Activated T-cell treated with anti-CD3 and anti-CD28 coated beads, Interleukin-2, amount 50 U/mL, for 24 hours (primary cell): ENCODE measurements at places on chromosomes 12 and 14.

- DNase-seq: peak; percentile 77
Measured at GRCh38 chr12:55707841-55708694, at the start of gene ITGA7. Gene ITGA7, minus strand, starts transcription at chr12:55707904. Its CDS starts 222 bp downstream, at chr12:55707682.

GRCh38 chr14:29576927-29577326 lies 350.7 kb downstream of the PRKD1 start:
- DNase-seq: no peak

DNA sequence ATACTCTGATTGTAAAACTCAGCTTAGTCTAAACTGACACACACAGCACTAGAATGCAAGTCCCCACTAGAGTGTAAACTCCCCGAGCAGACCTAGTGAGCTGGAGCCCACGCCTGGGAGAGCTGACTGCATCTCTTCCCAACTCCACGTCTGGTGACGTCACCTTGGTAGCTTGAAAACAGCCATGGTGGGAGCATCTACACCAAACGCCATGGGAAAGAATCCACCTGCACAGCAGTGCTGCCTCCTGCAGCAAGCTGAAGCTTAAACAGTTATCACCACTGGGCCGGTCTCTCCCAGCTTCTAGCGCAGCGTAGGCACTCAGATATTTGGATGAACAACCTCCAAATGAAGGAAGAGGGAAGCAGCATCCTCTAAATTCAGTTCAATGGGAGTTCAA lies 4.3 kb upstream of the PAPLN start:
- DNase-seq: no peak

DNA sequence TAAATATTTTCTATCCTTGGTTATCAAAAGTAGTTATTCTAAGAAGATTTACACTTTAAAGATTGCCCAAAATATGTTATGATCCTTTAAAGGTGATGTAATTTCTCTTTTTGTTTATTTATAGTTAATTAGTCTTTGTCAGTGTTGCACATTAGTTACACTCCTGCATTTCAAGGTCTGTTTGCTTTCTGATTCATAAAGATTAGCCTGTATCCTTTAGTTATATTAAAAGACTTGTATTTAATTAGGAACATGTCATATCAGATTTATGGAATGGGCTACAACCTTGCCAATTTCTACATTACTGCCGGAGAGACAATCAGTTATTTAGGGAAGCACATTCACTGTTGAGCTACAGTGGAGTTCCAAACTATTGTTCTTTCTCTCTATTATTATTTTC lies 3.5 kb downstream of the EPYC start:
- DNase-seq: no peak

- no peak for DNase-seq
Measured at GRCh38 chr12:81811778-81812125, 52.6 kb upstream of the PPFIA2 start.

- no peak for DNase-seq
Measured at GRCh38 chr12:39006286-39006685, 100.9 kb upstream of the CPNE8 start.

DNA sequence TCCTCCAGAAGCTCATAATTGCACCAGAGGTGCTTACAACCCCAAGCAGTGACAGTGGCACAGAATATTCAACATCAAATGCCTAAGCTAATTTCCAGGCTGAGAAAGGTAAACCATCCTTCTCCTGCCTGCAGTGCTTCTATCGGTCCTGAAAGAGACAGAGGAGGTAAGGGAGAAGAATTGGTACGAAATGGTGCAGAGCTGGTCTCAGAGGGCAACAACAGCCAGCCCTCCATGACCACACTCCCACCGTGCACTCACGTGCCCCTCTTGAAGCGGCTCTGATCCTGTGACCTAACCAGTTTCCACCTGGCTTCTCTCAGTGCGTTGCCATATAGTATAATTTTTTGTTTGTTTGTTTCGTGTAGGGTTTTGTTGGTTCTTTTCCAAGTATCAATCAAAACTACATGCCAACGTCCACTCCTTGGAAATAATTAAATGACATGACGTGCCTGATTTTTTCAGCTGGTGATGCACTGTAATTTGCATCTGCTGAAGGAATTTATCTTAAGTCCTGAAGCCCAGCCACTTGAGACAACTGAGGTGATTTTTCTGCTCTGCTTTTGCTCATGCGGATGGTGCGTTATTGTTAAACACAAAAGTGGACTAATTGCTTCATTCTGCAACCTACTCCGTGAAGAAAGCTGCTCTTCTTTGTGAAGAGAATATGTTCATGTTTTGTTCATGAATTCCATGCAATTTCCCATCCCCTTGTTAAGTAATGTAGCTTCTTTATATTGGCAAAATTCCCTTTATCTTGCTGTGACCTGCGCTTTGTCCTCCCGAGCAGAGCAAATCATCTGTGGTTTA lies 1.3 kb upstream of the ATP2A2 start:
- DNase-seq: no peak

DNA sequence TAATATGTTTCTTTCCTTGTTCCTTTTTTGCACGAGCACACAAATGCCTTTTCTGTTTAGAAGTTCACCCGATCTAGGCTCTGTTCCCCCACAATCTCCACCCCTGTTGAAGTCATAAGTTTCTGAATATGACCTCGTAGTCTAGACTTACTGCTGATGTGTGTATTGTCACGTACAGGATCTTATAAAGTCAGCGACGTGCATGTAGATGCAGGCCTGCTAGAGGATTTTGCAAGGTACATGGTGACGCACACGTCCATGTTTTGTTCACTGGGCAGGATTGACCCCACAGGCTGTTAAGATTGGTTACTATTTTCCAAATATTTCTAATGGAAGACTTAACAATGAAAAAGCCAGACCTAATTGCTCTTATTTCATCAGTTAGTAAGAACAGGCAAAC lies 46.2 kb upstream of the CCDC91 start:
- DNase-seq: no peak

GRCh38 chr12:19301688-19302087 lies 137.6 kb upstream of the AEBP2 start:
- DNase-seq: no peak

DNA sequence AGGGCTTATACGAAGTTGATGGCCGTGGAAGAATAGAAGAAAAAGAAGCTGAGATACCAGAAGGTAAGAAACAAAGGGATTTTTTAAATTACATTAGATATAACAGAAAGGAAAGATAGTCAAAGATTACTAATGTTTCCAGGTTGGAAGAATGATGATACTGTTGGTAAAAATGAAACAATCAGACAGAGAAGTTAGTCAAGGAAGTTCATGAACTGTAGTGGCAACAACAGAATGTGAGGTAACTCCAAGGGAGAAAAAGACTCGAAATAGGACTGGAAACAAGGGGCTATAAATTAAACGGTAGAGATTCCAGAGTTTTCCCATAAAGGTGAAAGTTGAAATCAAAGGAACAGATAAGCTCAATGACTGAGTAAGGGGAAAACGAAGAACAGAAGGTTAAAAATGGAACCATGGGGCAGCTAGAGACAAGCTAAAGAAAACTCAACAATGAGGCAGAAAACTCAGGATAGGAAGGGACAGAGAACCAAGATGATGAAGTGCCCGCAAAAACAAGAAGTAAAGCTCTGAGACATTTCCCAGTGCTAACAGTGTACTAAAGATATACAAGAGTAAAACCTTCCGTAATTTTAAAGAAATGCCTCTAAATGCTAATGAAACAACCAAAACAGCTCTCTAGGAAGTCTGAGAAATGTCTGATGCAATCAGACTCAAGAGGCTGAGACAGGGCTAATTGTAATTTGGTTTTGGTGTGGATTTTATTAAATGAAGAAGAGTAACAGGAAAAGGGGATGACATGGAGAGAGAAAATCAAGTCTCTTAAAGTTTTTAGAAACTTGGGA lies 70.0 kb downstream of the PPP2R5E start:
- DNase-seq: no peak

DNA sequence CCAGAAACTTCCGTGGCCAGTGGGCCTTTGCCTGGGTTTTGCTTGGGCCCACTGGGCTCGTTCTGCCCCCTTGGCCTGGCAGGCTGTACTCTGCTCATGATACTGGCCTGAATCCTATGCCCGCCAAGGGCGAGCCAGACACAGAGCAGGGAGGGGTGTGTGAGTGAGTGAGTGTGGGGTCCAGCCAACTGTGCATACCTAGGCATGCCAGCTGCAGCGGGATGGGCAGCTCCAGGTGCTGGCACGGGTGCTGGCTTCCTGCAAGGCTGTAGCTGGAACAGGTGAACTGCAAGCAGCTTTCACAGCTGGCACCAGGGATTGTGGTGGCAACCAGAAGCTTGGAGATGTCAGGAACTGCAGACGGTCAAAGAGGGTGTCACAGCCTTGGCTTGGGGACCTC lies 1276.4 kb downstream of the SLC16A7 start:
- DNase-seq: no peak

GRCh38 chr12:79964100-79964627 lies 29.3 kb upstream of the PPP1R12A start:
- DNase-seq: no peak

- no peak for DNase-seq
Measured at GRCh38 chr14:88243946-88244345, 79.1 kb downstream of the KCNK10 start.

DNA sequence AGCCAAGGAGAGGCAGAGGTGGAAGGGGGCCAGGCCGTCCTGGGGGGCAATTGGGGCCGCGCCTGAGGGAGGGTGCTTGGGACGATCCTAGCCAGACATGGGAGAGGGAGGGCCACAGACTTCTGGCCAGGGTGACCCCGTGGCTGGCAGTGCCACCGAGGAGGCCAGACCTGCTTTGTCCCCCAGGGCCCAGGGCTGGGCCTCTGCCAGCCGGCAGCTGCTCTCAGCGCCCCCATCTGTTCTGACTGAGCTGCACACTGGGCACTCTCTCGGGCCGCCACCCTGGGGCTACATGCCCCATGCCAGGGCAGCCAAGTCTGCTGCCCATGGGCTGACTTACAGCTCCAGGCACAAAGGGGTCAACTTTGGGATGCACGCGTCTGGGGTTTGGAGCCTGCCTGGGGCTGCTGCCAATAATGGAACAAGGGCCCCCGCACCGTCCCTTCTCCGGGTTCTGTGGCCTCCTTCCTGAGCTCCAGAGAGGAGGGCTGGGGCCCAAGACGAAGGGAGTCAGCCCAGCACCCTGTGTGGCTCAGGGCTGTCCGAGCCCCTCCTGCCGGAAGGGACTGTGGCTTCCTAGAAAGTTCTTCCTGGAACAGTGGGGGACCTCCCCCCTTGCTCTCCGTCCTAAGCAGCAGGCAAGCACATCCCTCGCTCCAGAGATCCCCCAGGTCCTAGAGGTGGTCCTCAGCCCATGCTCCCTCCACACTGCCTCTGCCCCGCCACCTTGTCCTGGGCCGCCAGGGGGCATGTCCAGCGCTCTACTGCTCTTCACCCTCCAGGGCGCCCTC lies 1.1 kb downstream of the ADSS1 start:
- DNase-seq: no peak

DNA sequence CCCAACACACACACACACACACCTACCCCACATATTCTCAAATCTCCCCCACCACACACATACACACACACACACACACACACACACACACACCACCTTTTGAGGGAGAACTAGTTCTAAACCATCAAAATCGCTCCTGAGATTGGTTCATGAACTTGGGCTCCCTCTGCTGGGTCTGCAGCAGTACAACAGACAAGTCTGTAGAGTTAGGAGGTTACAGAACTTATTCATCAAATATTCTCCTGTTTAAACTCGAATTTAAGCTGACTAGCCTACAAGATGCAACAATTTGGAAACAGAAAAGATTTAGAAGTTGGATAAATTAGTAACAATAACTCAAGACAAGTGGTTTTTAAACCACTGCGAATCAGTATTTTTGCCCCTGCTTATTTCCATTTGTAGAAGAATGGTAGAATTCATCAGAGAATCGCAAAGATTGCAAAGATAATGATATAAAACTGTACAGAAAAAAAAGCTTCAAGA lies 136.4 kb upstream of the USP15 start:
- peak; percentile 32 for DNase-seq

DNA sequence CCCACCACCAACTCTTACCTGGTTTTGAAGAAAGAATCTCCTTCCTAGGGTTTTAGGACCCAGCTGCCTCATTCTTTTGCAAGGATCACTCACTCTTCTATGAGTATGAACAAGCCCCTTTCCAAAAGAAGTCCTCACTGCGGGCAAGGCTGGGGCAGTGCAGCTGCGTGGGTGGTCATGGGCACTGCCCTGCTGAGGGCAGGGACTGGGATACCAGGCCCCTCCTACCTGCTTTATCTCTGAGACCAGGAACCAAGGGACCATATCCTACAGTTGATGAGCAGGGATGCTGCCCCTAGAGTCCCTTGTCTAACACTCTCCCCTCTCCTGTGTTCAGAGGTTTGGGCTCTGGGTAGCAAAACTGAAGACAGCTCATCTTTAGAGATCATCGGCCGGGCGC lies 20.5 kb downstream of the HPD start:
- DNase-seq: no peak

- no peak for DNase-seq
Measured at GRCh38 chr14:60632257-60632656, 17.0 kb downstream of the SIX1 start.

DNA sequence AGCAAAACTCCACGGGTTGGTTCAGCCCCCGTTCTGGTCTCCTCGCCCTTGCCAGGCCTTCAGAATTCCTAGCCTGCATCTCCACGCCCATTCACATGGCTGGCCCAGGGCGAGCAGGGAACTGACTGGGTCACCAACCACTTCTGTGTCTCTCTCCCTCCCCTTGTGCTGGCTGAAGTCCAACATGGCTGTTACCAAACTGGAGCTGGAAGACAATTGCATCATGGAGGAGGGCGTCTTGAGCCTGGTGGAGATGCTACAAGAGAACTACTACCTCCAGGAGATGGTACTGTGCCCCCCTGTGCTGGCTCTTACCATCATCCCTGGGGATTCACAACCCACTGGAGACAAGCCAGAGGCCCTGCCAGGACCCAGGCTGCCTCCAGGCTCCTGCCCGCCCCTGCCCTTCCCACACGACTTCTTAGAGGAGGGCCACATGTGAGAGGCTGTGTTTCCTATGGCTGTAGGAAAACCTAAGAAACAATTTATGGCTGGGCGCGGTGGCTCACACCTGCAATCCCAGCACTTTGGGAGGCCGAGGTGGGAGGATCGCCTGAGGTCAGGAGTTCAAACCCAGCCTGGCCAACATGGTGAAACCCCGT lies 9.9 kb downstream of the LRRC74A start:
- no peak for DNase-seq

GRCh38 chr12:93901739-93902138 lies 224.6 kb downstream of the CRADD start:
- DNase-seq: no peak

- DNase-seq: no peak
Measured at GRCh38 chr12:25384893-25385248, 134.1 kb upstream of the KRAS start.

DNA sequence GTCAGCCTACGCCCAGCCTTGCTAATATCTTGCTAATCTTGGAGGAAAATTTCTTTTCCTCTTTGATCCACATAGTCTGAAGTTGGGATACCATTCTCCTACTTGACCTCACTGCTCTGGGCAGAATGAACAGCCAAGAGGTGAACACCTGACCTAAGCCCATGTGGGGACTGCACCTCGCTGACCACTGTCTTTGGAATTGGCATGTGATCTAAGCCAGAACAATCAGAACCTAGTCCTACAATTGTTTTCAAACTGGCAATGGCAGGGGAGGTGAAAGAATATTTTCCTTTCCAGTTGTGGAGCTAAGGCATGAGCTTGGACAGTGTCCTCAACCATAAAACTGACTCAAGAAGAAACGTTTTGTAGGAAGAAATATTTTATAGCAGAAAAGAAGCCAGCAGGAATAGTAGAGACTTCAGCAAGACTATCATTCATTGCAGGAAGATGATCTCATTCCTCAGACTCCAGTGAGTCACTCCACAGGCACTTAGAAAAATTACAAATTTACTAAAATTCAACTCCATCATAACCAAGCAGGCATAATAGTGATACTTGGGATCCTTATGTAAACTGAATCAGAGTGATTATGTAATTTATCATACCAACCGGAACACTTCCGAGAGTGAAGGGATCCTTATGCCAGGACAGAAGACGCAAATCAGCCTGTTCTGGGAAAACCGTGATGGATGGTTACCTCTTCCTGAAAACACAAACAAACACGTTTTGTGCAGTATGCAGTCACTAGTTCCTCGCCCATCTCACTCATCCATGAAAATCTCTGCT lies 14.7 kb downstream of the PTPRO start:
- no peak for DNase-seq
